ENCODE measurements at places on chromosomes 5 and 9. TPM values are rescaled to one million over a fixed set of nuclear protein-coding genes. Genes with fewer than 3 reads are reported as not detected.

- no peak overlapping the region for H3K4me3 ChIP-seq
- H3K4me1 ChIP-seq = no peaks in the 10 kb centered on the region
- no peak overlapping the region for H3K27ac ChIP-seq
Measured at GRCh38 chr5:174693697-174694385, 30.5 kb upstream of the MSX2 start.

DNA sequence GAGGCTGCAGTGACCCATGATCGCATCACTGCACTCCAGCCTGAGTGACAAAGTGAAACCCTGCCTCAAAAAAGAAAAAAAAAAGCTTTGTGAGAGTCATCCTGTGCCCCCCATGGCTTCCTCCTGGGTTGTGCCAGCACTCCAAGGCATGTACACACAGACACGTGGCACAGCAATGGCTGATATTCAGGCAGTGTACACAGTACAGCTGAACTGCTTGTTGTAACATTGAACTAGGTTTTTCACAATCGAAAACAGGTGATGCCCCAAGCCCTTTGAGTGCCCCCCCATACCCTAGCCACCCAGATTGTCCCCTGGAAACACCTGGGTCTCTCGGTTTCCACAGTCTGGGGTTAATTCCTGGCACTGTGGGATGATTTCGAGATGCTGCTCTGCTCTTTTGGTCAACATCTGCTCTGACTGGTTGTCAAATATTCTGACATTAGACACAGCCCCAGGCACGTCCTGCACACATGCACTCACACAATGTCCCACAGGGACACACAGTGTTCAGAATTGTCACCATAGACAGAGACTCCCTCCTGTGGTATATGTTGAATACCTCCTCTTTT, 9.2 kb downstream of the SPINK4 start:
- no peaks in the 10 kb centered on the region for H3K36me3 ChIP-seq
- no peak overlapping the region for H3K27ac ChIP-seq
- no peak for DNase-seq
- no peaks in the 10 kb centered on the region for H3K4me1 ChIP-seq
- H3K4me3 ChIP-seq = no peak overlapping the region
- no peaks in the 10 kb centered on the region for H3K27me3 ChIP-seq

GRCh38 chr9:4596165-4596922, 65.8 kb upstream of the PLPP6 start:
- H3K27me3 ChIP-seq = no peaks in the 10 kb centered on the region
- DNase-seq = no peak
- no peak overlapping the region for H3K4me3 ChIP-seq
- H3K27ac ChIP-seq = no peak overlapping the region
- H3K36me3 ChIP-seq = no peaks in the 10 kb centered on the region

- H3K27ac ChIP-seq = peak overlapping the region; percentile 40
- no peaks in the 10 kb centered on the region for H3K36me3 ChIP-seq
- peaks cover 39% of the 10 kb centered on the region for H3K4me1 ChIP-seq
Measured at GRCh38 chr9:87640385-87640795, 85.5 kb upstream of the CTSL start.

GRCh38 chr5:14491015-14491915, 90.3 kb upstream of the OTULINL start:
- no peaks in the 10 kb centered on the region for H3K27me3 ChIP-seq
- peaks cover 11% of the 10 kb centered on the region for H3K36me3 ChIP-seq
- H3K4me1 ChIP-seq = no peaks in the 10 kb centered on the region
- H3K27ac ChIP-seq = no peak overlapping the region
- DNase-seq = no peak
- no peak overlapping the region for H3K4me3 ChIP-seq

- no peaks in the 10 kb centered on the region for H3K4me1 ChIP-seq
- H3K4me3 ChIP-seq = no peak overlapping the region
- H3K27ac ChIP-seq = no peak overlapping the region
- no peaks in the 10 kb centered on the region for H3K27me3 ChIP-seq
- no peaks in the 10 kb centered on the region for H3K36me3 ChIP-seq
Measured at GRCh38 chr5:120507197-120507596, 43.1 kb downstream of the PRR16 start.

- peaks cover 27% of the 10 kb centered on the region for H3K4me1 ChIP-seq
- peak overlapping the region; percentile 56 for H3K27ac ChIP-seq
- no peaks in the 10 kb centered on the region for H3K27me3 ChIP-seq
- H3K36me3 ChIP-seq = no peaks in the 10 kb centered on the region
- DNase-seq = no peak
Measured at GRCh38 chr9:101418518-101419430, 16.8 kb downstream of the ALDOB start.

DNA sequence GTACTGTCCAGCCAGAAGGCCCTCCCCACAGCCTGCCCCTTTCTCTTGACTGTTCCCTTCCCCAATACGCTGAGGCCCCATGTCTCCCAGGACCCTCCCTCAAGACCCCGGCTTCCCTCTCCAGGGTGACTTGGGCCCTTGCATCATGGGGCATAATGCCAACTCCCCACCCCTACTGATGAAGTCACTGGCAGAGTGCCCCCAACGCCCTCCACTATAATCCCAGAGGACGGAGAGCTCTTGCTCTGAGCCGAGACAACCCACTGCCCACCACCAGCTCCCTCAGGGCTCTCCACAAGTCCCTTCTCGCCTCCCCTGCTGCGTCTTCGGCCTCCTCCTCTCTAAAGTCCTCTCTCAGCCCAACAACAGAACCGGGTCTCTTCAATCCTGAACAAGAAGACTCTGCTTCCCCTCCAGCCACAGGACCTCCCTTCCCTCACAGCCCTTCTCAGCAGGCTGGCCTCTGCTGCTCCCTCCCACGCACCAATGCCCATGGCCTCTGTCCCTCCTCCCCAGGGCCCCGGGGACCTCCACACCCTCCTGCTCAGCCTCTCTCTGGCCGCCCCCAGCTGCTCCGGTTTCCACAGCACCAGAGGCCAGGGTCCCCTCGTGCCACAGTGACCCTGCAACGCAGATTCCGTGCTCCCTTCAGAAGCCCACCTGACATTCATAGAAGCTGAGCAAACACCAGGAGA, 47.6 kb downstream of the ADAMTS2 start:
- H3K4me3 ChIP-seq = no peak overlapping the region
- peak; percentile 39 for DNase-seq
- no peaks in the 10 kb centered on the region for H3K27me3 ChIP-seq
- no peaks in the 10 kb centered on the region for H3K4me1 ChIP-seq
- H3K27ac ChIP-seq = no peak overlapping the region

DNA sequence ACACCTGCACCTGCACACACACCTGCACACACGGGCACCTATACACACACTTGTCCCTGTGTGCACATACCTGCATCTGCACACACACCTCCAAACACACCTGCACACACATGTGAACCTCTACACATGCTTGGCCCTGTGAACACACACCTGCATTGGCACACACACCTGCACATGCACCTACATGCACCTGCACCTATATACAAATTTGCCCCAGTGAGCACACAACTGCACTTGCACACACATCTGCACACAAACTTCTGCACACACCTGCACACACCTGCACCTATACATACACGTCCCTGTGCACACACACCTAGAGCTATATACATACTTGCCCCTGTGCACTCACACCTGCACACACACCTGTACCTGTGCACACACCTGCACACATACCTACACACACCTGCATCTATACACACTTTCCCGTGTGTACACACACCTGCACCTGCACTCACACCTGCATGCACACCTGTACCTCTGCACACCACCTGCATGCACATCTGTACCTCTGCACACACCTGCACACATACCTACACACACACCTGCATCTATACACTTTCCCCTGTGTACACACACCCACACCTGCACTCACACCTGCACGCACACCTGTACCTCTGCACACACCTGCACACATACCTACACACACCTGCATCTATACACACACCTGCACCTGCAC, 21.5 kb upstream of the LPCAT1 start:
- peak; percentile 21 for DNase-seq
- H3K27ac ChIP-seq = no peak overlapping the region
- no peaks in the 10 kb centered on the region for H3K27me3 ChIP-seq
- no peaks in the 10 kb centered on the region for H3K36me3 ChIP-seq

- no peaks in the 10 kb centered on the region for H3K4me1 ChIP-seq
- peak; percentile 11 for DNase-seq
- H3K4me3 ChIP-seq = no peak overlapping the region
Measured at GRCh38 chr5:180439911-180440769, 54.0 kb upstream of the CNOT6 start.

- DNase-seq = no peak
- no peaks in the 10 kb centered on the region for H3K36me3 ChIP-seq
- H3K4me1 ChIP-seq = no peaks in the 10 kb centered on the region
- no peak overlapping the region for H3K27ac ChIP-seq
Measured at GRCh38 chr9:28539434-28540070, 966.3 kb upstream of the C9orf72 start.

DNA sequence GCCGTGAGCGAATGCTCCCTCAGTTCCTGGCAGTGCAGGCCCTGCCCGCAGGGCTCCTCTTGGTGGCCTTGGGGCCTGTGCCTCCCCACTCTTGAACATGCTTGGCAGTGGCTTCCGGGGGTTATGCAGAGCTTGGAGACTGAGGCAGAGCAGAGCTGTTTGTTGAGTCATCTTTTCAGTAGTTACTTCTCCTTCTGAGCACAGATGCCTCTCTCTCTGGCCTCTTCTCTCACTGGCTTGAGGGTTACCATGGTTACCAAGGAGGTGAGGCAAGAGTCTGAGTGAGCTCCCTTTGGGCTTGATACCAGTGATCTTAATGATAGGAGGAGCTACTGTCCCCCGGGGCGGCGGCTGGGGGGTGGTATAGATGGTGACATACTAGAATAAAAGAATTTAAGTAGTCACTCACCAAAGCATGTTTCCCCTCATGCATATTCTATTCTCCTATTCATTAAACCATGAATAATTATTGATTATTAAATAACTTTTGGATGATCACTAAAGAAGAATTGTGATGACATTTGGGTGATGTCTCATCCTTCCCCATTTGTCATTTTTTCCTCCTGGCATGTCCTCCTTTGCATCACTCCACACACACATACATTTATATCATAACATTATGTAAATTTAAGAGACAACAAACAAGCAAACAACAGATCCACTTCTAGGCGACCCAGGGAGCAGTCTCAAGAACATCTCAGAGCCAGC, 111.1 kb downstream of the ARHGAP26 start:
- H3K36me3 ChIP-seq = no peaks in the 10 kb centered on the region
- no peak for DNase-seq
- no peak overlapping the region for H3K4me3 ChIP-seq
- H3K27me3 ChIP-seq = no peaks in the 10 kb centered on the region

DNA sequence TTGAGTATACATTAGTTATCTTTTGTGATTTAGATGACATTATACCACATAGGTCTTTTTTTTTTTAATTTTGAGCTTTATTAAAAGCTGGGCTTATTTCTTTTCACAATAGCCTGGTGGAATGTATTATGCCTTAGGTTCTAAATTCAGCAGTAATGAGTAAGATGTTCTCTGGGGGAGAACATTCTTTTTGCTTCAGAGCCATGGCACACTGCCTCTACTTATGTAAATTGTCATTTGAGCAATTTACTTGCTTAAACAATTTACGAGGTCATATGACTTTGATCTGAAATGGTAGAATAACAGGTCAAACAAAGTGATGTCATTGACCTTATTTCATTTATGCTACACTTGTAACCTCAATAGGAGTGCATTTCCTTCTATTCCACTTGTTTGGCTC, 154.2 kb downstream of the FOCAD start:
- no peaks in the 10 kb centered on the region for H3K36me3 ChIP-seq
- H3K4me3 ChIP-seq = no peak overlapping the region
- no peaks in the 10 kb centered on the region for H3K4me1 ChIP-seq
- no peaks in the 10 kb centered on the region for H3K27me3 ChIP-seq
- no peak overlapping the region for H3K27ac ChIP-seq
- no peak for DNase-seq

DNA sequence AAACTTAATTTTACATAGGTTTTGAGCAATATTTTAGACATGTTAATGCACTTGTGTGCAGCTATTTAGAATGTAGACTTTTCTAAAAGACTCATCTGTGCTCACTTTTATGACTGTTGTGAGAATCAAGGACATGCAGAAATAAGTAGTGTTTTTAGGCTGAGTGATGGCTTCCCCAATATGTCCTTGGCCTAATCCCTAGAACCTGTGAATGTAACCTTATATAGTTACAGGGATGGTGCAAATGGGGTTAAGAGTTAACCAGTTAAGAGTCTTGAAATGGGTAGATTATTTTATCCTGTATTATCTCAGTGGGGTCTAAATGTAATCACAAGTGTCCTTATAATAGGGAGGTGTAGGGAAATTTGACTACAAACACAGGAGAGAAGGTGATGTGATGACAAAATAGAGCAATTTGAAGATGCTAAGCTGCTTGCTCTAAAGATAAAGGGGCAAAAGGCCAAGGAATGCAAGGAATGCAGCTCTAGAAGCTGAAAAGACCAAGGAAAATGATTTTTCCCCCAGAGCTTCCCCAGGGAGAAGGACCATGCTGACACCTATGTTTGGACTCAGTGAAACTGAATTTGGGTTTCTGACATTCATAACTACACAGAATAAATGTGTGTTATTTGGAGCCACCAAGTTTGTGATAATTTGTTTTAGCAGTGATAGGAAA, 298.0 kb upstream of the PAPPA start:
- H3K27me3 ChIP-seq = no peaks in the 10 kb centered on the region
- no peaks in the 10 kb centered on the region for H3K4me1 ChIP-seq
- no peak overlapping the region for H3K4me3 ChIP-seq
- H3K27ac ChIP-seq = no peak overlapping the region

- H3K36me3 ChIP-seq = no peaks in the 10 kb centered on the region
- no peaks in the 10 kb centered on the region for H3K27me3 ChIP-seq
- DNase-seq = no peak
- H3K4me1 ChIP-seq = no peaks in the 10 kb centered on the region
Measured at GRCh38 chr5:113271015-113271414, 163.8 kb downstream of the TSSK1B start.

DNA sequence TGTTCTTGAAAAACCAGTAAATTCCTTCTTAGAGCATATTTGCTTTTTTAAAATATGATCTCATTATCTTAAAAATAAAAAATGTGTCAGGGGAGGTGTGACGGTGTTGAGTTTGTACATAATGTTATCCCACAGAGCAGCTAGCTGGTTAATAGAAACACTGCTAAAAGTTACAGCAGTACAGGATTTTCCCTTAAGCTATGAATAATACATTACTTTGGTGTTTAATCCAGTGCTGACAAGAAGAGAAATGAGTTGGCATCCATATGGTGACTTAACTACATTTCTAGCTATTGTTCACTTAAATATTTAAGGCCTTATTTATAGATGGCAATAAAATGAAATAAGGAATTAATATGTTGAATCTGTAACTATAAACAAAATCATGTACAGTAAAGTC, 883.1 kb downstream of the CDH18 start:
- H3K4me1 ChIP-seq = no peaks in the 10 kb centered on the region
- no peaks in the 10 kb centered on the region for H3K36me3 ChIP-seq
- no peak overlapping the region for H3K4me3 ChIP-seq

The PHF24 gene
- 0.19 TPM for total RNA-seq

The CCL19 gene
- 0.98 TPM for total RNA-seq

The CCDC192 gene
- not detected for total RNA-seq

The MRRF gene
- 14.1 TPM for total RNA-seq

The CD14 gene
- total RNA-seq = 4.3 TPM

The TMEM141 gene
- total RNA-seq = 53.1 TPM

The PCDHA12 gene
- 1.5 TPM for total RNA-seq

The SV2C gene
- total RNA-seq = 0.08 TPM

The IL4 gene
- total RNA-seq = not detected

The CCNO gene
- total RNA-seq = 13.3 TPM
